CD4-positive, alpha-beta T cell treated with Interleukin-15 for 1 hour (primary cell): ENCODE measurements at places on chromosomes 4 and X.

DNA sequence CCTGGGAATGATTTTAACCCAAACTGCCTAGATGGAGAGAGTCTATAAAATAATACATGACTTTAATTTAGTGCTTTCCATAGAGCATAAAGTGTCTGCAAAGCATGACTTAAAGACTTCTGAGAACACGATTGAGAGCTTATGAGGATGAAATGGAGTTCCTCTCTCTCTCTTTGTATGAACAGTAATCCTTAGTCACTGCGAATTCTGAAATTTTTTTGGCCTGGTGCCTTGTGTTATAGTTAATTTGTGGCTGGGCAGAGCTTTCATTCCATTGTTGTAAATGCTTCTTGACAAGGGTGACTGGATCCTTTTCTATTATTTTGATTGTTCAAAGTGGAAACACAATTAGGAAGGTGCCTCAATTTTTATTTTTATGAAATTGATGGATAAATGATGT lies 179.5 kb downstream of the CEP135 start:
- no peak for DNase-seq

DNA sequence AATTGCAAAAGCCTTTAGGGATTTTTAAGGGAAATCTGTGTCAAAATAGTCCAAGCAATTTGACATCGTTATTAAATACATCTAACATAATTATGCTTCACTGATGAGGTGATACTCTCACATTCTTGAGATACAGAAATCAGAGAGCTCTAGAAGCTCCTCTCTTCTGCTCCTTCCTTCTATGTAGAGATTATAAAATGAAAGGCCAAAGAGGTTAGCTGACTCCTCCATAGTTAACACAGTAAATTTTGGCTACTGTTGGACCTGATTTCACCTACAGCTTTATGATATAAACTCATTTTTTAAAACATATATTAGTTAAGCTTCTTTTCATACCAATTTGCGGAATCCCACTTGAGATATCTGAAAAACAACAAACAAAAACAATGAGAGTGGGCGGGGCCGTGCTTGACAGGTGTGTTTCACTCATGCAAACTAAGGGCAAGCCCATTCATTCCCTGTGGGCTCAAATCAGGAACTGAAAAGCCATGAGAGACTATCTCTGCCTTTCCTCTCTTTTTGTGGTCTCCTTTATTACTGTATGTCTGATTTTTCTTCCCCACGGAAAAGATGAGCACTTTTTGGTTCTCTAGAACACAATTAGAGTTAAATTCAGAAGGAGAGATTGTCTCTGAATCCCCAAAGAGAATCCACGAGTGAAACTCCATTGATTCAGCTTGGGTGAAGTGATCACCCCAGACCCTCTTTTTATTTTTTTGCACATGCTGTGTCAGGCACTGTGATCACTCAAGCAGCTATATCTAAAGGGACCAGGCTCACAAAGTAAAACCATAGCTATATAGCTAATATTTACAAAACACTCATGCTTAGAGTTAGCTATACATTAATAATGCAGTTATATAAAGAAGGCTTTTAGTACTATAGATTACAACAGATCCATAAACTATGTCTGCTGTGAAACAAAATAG lies 566.3 kb downstream of the IL15 start:
- DNase-seq: no peak

- DNase-seq: no peak
These were observed 906 bp downstream of the DKK2 start for GRCh38 chr4:107034996-107035818.

GRCh38 chrX:149032449-149032848 lies 472.7 kb downstream of the IDS start:
- no peak for DNase-seq

GRCh38 chr4:7323461-7323871 lies 111.3 kb downstream of the PSAPL1 start:
- no peak for DNase-seq

DNA sequence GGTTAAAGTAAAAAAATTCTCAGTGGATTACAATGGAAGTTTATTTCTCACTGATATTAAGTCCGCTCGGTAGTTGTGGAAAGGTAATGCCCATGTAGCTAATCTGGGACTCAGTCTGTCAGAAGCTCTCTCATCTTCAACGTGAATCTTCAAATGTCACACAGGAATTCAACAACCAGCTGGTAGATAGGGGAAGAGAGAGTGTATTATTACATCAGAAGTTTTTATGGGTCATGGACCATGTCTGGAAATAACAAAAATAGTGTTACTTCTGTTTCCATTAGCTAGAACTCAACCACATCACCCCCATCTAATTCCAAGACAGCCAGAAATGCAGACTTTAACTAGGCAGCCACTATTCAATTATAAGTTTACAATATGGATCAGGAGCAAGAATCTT lies 506.1 kb upstream of the HTR2C start:
- DNase-seq: no peak

DNA sequence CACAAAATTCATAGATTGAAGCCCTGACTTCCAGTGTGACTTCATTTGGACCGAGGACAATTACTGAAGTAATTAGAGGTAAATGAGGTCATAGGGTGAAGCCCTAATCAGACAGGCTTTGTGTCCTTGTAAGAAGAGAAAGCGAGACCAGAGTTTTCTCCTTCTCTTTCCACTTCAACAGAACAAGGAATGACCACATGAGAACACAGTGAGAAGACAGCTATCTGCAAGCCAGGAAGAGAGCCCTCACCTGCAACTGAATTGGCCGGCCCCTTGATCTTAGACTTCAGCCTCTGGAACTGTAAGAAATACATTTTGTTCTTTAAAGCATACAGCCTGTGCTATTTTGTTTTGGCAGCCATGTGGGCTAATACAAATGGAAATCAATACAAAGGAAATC lies 67.1 kb upstream of the PRKG2 start:
- no peak for DNase-seq

GRCh38 chr4:48780865-48781214 lies 761 bp upstream of the FRYL start:
- peak; percentile 18 for DNase-seq

GRCh38 chr4:65302145-65302544 lies 368.1 kb downstream of the EPHA5 start:
- no peak for DNase-seq

- DNase-seq: no peak
These were observed 748 bp downstream of the ATP2B3 start for GRCh38 chrX:153517946-153518834.

DNA sequence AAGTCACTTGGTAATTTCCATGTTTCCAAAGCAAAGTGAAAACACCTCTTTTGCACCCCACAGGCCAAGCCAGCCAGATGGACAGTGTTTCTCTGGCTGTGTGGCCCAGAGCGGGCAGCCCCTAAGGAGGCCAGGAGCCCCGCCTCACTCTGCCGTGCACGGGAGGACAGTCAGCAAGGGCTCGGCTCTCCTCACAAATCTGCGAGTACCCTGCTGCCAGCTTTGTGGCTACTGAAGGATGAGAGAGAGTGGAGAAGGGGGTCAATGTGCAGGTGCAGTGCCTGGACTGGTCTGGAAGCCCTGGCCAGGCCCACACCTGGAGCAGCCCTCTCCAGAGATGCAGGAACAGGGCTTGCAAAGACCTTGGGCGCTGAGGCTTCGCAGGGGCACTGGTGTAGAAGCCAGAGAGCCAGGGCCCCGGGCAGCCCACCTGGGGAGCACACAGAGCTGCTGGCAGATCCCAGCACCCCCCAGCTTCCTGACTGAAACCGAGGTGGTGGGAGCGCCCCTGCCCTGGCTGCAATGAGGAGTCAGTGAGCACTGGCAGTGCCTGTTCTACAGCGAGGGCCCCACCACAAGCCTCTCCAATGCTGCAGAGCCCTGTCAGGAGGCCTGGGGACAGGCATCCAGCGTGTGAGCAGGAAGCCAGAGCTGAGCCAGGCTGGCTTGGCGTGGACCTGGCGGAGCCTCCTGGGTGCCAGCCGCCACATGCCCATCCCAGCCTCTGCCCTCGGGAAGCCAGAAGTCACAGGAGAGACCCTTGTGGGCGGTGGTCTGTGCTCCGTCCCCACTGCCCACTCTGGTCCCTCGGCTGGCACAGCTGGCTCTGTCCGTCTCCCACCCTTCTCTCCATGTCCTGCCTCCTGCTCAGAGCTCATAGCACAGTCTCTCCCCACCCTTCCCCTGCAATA lies 3.9 kb downstream of the SPON2 start:
- DNase-seq: no peak

DNA sequence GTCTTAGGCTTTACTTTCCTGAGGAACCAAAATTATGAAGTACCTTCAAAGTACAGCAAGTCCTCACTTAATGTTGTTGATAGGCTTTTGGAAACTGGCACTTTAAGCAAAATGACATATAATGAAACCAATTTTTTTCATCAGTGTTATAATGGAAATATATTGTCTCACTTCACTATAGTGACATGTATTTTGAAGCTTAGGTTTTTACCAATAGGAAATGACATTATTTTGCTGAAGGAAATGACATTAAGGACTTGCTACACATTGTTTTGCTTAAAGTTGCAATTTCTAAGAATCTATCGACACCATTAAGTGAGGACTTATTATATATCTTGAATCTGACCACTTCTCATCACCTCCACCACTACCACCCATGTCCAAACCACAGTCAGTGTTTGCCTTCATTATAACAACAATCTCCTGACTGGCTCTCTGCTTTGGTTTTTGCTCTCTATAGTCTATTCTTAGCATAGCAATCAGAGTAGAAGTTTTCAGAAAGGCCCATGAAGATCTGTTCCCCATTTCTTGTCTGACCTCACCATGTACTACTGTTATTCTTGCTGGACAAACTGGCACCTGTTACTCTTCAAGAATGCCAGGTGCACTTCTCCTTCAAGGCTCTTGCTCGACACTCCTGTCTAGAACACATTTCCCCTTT lies 311.2 kb downstream of the BMPR1B start:
- DNase-seq: no peak

DNA sequence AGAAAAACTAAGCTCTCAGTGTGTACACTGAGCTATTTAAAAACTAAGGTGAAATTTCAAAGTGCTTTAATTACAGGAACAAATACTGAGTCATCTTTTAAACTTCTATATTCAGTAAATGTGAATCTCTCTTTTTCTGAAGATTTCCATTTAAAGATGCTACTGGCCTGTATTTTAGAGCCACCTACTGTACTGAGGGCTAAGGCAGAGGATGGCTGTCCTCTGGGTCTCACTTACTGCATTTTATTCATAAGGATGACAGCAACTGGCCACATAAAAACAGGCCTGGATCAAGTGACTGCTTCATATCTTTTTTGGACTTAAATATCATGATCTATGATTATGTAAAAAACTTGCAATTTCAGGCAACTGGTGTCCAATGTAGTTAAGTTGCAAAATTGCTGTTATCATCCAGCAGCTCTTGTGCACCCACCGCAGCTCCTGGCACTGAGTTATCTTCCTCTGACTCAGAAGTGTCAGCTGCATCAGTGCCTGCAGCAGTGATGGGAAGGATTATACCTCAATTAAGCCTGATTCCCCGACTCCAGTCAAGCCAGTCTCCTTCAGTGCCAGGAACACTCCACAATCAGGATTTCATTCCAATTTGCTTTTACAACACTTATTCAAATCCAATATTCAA lies 1073.7 kb downstream of the PDHA2 start:
- DNase-seq: no peak

- DNase-seq: peak; percentile 44
These were observed 107.5 kb upstream of the ACSL4 start for GRCh38 chrX:109840585-109840984.

- no peak for DNase-seq
These were observed 89.4 kb downstream of the TNIP2 start for GRCh38 chr4:2666722-2667247.
